SJSA1 (cell line): ENCODE measurements at places on chromosomes 3 and 15. TPM values are rescaled to one million over a fixed set of nuclear protein-coding genes. Genes with fewer than 3 reads are reported as not detected.

DNA sequence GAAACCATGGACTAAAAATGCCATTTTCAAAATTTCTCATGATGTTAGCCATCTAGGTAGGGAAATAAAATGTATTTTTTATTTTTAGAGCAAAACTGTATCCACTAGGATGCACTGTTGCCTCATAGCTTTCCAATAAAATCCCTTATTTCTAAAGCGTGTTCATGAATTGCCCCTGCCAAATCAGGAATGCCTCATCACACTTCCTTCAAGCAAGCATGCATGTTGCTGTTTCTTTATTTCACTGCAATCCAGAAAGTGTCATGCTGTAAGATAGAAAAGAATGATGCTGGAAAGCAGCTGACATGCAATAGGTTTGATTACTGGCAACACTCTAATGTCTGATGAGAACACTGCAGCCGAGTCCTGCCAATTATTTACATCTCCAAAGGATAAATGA lies 239.5 kb downstream of the CHL1 start:
- DNase-seq = no peak

DNA sequence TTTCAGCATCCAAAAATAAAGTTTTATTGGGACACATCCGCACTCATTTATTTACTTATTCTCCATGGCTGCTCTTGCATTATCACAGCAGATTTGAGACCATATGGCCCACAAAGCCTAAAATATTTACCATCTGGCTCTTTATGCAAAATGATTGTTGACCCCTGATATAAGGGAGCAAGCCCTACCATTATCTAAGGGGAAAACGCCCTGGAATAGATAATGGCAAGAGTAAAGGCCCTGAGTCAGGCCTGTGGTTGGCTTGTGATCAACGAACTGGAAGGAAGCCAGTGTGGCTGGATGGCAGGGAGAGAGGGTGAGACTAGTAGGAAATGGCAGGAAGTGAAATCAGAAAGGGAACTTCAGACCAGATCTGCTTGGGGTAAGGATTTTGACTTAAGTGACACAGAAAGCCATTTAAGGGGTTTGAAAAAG lies 24.6 kb upstream of the DMXL2 start:
- DNase-seq = no peak

DNA sequence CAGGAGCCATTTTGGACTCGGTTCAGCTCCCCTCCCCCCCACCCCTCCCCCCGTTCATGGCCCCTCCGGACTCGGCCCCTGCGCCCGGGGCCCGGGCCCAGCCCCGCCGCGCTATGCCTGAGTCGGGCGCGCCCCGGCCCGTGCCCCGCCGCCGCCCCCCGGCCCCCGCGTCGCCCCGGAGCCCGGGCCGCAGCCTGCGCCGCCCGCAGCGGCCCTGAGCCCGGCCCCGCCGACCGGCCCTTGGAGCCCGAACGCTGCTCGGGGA lies 155 bp downstream of the ACVR2B start:
- DNase-seq = no peak

DNA sequence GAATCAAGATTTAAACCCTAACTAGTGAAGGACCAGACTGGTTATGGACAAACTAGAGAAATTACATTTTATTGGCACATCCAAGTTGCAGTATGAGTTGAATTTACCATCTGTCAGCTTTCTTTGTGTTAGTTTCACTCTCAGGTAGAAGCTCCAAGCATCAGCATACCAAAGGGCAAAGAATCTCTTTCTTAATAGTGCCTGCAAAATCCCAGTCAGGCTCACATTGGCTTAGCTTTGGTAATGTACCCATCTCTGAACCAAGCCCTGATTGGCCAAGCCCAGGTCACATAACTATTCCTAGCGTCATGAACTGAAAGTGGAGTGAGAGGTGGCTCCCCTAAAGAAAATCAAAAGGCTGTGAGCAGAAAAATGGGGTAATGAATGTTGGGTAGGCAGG lies 66.9 kb downstream of the CCNL1 start:
- no peak for DNase-seq

DNA sequence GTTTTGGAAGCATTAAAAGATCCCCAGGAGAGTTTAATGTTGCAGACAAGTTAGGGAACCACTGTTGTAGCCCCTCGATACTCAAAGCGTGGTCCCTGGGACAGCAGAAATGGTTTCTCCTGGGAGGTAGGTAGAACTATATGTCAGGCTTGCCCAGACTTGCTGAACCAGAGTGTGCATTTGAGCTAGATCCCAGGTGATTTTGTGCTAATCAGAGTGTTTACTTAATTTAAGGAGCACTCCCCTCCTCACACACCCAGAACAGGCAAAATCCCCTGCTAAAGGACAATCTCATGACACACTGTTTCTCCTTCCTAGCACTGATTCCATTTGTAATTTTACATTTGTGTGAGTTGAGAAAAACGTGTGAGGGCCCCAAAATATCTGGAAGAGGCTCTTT lies 24.3 kb downstream of the LMCD1 start:
- DNase-seq = no peak

GRCh38 chr3:129439226-129439816 lies 427 bp downstream of the MBD4 start:
- DNase-seq = no peak

DNA sequence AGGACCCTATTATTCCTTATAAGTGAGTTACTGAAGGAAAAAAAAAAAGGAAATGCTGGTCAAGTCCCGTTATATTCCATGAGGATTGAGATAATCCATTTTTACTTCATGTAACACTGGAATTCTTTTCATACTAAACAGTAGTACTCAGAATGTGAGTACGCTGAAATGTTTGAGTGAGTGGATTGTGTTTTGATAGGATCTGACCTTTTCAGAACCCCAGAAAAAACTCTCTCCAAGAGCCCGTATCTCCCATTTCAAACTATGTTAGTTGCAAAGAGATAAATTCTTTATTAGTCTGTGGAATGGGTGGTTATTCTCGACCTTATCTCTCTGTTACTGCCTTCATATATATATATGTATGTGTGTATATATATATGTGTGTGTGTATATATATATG lies 2.5 kb upstream of the LPP start:
- no peak for DNase-seq

- DNase-seq = no peak
Observed at GRCh38 chr3:123285931-123286307, 84.2 kb downstream of the SEC22A start.

The GOLIM4 gene
- total RNA-seq = 55.9 and 77.8 TPM in 2 replicates

The PLAAT1 gene
- 1.4 and 9.8 TPM in 2 replicates for total RNA-seq

DNA sequence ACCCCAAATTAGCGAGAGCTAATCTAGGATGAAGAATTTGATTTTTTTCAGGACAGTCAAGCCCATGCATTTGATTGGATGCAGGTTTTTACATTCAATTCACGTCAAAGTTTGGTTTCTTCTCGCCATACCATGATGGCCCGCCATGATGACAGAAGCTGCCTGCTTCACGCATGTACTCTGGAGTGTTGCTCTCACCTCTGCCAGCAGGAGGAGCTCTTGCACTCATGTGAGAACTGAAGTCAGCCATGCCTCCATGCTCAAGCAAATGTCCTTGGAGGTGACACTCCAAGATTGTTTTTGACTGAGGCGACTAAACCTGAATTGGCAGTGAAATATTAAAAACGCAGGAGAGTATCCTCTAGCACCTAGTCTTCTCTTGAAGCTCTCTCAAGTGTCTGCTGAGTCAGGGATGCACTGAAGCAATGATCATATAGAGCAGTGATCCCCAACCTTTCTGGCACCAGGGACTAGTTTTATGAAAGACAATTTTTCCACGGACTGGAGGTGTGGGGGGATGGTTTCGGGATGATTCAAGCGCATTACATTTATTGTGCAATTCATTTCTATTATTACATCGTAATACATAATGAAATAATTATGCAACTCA lies 120.9 kb downstream of the SAMMSON start:
- DNase-seq = peak; percentile 70

The NANOGP8 gene
- not detected in 2 replicates for total RNA-seq

DNA sequence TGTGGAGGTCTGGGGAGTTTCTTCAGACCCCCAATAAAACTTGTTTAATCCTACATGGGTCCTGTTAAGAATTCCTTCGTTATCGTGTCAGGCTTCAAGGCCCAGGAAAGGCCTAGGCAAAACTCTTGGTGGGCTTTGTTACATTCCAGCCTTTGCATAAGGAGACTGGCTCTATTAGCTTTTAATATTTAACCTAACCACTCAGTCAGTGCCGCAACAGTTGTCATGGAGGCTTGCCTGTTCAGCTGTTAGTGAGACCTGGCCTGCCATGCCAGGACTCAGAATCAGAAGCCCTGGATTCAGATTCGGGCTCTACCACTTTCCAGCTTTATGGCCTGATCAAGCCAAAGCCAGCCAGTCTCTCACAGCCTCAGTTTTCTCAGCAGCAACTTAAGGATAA lies 19.6 kb downstream of the EIF1B start:
- no peak for DNase-seq

DNA sequence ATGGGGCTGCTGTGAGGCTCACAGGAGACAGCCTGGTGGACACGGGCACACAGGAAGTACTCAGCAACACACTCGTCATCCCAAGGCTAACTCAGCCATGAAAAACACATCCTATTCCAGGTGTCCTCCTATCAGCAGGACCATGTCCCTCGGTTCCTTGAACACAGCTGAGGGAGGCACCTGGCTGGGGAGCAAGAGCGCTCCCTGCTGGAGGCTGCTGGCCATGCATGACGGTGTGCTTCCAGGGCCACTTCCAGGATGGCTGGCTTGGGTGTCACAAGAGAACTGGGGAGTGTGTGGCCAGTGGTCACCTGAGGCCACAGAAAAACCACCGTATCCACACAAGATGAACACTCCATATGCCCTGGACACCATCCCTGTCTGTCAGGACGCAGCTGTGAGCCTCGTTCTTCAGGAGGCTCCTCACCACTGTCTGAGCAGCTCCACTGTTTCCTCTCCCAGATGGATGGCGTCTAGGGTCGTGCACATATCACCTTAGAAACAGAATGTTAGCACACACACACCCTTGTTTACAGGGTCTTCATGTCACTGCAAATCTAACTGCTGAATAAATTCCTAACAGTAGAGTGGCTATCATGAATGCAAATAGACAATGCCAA lies 31.0 kb downstream of the POC1A start:
- peak; percentile 57 for DNase-seq

GRCh38 chr15:44501768-44502366 lies 35.1 kb upstream of the EIF3J start:
- DNase-seq = no peak

The SYNPR gene
- total RNA-seq = not detected in 2 replicates

DNA sequence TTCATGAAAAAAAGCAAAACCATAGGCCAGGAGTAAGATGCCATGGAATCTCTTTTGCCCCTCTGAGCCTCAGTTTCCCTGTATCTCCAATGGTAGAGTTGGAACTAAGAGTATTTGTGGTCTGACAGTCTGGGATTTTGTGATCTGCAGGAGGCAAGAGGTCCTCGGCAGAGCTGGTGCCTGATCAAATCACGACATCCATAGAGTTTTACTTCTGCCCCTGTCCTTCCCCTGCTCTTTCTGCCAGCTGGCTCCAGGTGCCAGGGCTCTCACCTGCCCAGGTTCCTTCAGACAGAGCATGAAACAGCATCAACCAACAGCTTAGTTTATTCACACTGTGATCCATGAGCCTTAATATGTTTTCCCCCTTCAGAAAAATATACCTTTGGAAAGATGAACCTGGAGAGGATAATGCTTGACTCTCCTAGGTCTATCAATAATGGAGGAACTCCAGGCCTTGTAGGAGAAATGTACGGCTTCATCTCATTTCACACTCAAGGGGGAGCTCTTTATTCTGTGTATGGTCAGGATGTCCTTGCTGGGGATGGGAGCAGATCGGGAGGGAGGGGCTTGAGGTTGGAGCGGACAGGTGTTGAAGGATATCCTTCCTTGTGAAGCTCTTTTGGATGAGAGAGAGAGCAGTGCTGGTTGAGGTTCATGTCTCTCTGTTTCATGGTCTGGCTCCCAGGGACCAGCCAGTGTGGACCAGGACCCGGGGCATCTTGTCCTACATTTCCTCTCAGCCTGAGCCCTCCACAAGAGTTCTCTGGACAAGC lies 309.9 kb downstream of the RPLP1 start:
- DNase-seq = no peak

DNA sequence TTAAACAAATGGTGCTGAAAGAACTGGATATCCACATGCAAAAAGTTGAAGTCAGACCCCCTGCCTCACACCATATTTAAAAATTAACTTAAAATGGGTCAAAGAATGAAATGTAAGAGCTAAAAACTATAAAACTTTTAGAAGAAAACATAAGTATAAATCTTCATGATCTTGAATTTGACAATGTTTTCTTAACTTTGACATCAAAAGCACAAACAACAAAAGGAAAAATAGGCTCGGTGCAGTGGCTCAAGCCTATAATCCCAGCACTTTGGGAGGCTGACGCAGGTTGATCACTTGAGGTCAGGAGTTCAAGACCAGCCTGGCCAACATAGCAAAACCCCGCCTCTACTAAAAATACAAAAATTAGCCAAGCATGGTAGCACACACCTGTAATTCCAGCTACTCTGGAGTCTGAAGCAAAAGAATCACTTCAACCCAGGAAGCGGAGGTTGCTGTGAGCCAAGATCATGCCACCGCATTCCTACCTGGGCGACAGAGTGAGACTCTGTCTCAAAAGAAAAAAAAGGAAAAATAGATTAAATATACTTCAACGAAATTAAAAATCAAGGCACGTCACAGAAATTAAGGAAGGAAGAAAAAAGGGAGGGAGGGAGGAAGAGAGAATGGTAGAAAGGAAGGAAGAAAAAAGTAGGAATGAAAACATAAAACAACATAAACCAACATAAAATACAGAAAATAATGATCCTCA lies 1.5 kb downstream of the RAB27A start:
- DNase-seq = no peak

The IDH2 gene
- total RNA-seq = 45.0 and 66.6 TPM in 2 replicates
